ENCODE measurements at places on chromosomes 4 and X.

DNA sequence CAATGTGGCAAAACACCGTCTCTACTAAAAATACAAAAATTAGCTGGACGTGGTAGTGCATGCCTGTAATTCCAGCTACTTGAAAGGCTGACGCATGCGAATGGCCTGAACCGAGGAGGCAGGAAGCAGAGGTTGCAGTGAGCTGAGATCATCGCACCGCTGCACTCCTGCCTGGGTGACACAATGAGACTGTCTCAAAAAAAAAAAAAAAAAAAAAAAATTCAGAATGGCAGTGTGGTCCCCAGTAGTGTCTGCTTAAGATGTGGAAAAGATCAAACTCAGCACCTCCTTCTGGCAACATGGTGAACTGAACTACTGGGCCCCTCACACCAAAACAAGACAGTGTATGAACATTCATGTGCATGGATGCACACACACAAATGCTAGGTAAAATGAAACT is 32.2 kb downstream of the SMS start:
- DNase-seq: peak; percentile 44

DNA sequence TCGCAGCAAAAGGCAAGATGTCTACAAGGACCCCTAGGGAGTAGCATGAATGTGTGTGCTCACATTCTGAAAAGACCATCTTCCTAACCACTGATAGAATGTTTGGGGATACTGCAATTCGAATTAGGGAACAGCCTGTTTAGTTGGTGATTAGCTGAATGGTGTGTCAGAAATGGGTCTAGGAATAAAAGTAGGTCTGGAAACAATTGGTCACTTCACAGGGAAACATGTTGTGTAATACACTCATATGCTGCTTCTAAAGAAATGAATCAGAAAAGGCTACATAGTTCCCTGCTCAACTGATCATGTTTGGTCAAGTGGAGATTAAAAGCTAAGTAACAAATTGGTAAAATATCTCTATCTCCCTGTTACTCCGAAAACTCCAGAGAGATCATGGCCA is 2362.4 kb upstream of the TENM3 start:
- DNase-seq: no peak

DNA sequence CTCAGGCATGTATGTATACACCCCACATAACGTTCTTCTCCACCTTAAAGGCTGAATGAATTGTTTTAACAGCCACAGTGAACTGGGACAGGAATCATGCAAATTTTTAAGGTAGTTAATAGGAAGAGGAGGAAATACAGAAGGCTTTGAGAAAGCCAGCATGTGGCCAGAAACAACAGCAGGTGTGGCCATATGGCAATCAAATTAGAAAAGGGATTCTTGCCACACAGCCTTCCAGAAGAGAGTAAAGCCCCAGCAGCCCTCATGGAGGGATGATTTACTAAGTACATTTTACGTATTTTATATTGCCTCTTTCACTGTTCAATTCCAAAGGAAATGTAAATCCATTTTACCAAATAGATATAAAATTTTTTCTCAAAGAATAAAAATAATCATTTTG is 792.2 kb downstream of the ADGRL3 start:
- DNase-seq: no peak

GRCh38 chr4:88661739-88662138 is 35.9 kb downstream of the NAP1L5 start:
- DNase-seq: no peak

DNA sequence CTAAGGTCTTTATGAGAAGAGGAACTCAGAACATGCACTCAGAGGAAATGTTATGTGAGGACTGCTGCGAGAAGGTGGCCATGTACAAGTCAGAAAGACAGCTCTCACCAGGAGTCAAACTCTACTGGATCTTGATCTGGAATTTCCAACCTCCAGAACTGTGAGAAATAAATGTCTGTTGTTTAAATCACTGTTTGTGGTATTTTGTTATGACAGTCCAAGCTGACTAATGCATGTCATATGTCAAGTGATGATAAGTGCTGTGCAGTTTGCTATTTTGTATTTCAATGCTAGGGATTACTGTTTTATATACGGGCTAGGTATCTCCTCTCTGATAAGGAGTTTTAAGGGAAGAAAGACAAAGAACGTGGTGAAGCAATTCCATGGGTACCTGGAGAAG is 162.3 kb downstream of the CPEB2 start:
- no peak for DNase-seq

GRCh38 chrX:56762220-56762619 is 33.2 kb downstream of the NBDY start:
- DNase-seq: no peak

- no peak for DNase-seq
Measured at GRCh38 chr4:4308800-4309441, 18.9 kb downstream of the ZBTB49 start.

GRCh38 chr4:76105652-76106051 is 31.1 kb downstream of the ART3 start:
- no peak for DNase-seq

- DNase-seq: no peak
Measured at GRCh38 chrX:16333453-16333852, 166.2 kb downstream of the MAGEB17 start.

DNA sequence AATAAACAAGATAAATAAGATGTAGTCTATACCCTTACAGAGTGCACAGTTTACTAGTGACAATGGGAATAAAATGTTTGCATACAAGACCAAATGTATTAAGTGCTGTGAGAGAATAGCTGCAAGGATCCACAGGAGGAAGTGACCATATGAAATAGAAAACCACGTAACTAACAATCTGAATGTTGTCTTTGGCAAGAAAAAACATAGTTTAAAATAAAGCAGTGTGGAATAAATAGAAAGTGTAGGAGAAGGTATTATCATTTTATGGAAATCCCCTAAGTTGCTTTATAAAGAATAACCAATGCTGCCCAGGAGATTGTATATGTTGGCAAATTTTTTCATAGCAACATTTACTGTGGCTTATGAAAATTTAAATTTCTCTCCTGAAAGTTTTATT is 116.1 kb downstream of the PCDH7 start:
- no peak for DNase-seq

GRCh38 chr4:142500966-142501365 is 345.1 kb downstream of the INPP4B start:
- DNase-seq: no peak

GRCh38 chr4:39636531-39637184 is 2.0 kb downstream of the SMIM14 start:
- no peak for DNase-seq

- no peak for DNase-seq
Measured at GRCh38 chrX:44580466-44580865, 37.8 kb upstream of the FUNDC1 start.

DNA sequence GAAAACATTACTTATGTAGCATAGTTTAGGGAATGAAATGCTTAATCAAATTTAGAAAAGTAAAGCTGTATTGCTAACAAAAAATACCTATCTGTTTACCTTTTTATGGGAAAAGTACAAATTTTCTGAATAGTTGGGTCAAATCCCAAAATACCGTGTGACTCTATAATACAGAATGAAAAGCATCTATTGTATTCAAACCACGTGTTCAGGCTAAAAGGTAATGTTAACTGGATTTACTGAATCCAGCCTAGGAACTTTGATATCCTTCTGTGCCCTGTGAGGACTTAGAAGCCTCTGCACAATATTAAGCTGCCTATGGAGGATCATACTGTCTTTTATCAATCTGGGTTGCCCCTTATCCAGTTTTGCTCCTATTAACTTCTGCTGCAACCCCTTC is 36.3 kb upstream of the AGA start:
- DNase-seq: no peak

- no peak for DNase-seq
Measured at GRCh38 chrX:133364865-133365264, 50.4 kb downstream of the GPC4 start.

GRCh38 chrX:8914681-8915080 is 113.5 kb upstream of the FAM9A start:
- no peak for DNase-seq

DNA sequence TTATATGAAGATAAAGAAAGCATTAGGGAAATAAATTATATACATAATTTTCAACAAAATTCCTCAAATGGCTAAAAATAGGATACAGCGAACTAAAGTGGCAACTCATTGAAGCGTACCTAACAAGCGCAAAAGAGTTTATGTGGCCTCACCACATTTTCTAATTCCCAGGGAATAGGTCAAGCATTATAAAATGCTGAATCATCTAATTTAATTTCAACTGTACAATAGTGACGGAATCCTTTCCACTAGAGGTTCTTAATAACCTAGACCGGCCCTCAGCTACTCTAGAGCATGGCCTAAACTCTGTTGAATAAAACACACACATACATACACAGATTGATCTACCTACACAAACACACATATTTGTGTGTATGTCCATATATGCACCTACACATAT is 29.1 kb downstream of the CXXC4 start:
- no peak for DNase-seq

GRCh38 chr4:161525121-161525520 is 638.7 kb downstream of the FSTL5 start:
- no peak for DNase-seq

GRCh38 chr4:189021831-189022230 is 882.6 kb downstream of the TRIML1 start:
- no peak for DNase-seq

- peak; percentile 43 for DNase-seq
Measured at GRCh38 chr4:40301603-40302002, 33.5 kb upstream of the CHRNA9 start.

Measured in activated CD8-positive, alpha-beta memory T cell treated with anti-CD3 and anti-CD28 coated beads, Interleukin-2, amount 50 U/mL, for 4 hours (primary cell).